ENCODE measurements at places on chromosomes 13 and 19.
A peak's percentile ranks its signal among the peaks of the same experiment; 100 is the strongest.

DNA sequence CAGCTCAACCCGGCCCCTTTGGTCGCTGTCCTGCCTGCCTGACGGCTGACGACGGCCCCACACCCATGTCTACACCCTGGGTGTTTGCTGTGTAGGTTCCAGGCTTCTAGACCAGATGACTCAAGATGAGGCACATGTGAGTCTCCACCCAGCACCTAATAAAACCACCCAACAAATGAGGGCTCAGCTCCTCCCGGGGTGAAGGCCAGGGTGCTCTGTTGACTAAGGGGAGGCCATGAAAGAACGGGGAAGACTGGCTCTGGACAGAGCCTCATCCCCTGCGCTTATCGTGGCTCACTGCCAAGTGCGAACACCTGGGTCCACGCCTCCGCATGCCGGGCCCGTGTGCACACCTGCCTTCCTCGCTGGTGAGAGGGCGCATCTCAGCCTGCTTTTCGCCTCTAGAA lies 39.6 kb downstream of the COL4A2 start:
- no peak for DNase-seq

DNA sequence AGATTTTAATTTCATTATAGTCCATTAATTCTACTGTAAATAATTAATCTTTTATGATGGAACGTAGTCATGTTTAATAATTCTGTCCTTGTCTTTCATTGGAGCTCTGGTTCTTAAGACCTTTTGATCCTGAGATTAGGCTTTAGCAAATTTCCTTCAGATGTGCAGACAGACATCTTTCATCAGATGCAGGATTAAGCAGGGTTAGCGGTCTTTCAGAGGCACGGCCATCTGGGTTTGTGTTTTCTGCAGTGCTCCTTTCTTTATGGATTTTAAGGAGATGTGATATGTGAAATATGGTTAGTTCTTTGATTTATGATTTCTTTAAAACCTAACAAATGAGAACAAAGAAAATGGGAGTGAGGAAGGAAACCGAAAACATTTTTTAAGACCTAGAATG lies 643.9 kb upstream of the SGCG start:
- DNase-seq = no peak

DNA sequence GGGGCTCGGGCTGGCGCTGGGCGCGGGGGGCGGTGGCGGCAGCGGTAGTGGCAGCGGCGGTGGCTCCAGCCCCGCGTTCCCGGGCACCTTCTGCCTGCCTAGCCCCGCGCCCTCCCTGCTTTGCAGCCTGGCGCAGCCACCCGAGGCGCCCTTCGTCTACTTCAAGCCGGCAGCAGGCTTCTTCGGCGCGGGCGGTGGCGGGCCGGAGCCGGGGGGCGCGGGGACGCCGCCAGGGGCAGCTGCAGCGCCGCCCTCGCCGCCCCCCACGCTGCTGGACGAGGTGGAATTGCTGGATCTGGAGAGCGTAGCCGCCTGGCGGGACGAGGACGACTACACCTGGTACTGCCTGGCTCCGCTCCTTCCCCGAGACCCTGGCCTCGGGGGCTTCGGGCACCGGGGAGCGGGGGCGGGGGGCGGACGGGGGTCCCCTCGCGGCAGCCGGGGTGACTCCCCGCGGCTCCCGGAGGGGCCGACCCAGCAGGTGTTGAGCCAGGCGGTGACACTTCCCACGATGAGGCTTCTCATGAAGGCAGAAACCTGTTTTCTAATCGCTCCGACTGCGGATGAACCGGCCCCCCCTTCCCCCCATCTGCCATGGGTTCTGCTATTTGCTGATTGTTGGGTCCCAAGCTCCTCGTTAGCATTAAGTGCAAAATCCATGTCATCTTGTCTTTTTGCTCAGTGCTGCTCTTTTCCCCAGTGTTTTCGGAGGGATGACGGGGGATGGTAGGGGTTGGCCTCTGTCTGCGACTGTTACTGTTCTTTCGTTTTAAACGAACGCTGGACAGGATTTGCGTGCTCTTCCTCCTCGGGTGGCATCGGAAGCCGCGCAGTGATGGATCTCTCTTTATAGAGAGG lies 943 bp downstream of the SLAIN1 start:
- DNase-seq = peak; percentile 54

DNA sequence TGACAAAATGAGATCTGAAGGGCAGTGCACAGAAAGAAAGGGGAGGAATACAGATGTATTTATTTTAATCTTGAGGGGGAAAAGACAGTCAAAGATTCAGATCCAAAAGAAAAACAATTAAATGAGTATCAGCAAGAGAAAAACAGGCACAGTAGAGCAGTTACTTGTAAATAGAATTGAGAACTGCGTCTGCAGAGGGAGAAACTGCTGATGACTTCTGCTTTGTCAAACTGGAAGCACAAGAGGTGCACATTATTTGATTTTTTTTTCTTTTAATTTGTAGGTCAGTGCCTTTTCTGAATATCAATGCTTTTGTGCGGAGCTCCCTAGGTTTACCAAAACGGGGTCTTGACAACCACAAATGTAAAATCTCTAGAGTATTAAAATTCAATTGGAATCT lies 37.3 kb downstream of the EFNB2 start:
- DNase-seq = no peak

DNA sequence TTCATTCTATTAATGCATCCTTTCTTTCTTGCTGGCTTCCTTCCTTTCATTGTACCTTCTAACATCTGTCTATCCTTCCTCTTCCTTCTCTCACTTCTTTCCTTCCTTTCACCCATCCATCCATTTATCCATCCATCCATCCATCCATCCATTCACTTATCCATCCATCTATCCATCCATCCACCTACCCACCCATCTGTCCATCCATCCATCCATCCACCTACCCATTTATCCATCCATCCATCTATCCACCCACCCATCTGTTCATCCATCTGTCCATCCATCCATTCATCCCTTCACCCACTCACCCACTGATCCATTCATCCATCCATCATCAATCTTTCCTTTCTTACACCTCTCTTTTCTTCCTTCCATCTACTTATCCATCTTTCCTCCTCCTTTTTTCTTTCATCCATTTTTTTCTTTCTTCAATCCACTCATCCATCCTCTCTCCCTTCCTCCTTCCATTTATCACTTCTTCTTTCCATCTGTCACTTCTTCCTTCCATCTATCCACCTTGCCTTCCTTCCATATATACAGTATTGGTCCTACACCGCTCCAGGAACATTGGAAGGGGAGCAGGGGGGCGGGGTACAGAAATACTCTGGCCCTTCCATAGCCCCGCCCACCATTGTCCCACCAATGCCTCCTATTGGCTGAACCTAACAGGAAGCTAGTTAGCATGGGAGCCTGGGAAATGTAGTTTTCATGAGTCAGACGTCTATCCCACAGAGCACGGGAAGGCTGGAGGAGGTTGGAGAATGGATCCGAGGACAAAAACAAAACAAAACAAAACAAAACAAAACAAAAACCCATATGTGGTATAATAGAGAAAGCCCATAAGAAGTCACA lies 45.9 kb downstream of the MBD3L1 start:
- DNase-seq = peak; percentile 55

- DNase-seq = peak; percentile 22
Observed at GRCh38 chr13:39016787-39017186, 21.1 kb downstream of the PROSER1 start.

DNA sequence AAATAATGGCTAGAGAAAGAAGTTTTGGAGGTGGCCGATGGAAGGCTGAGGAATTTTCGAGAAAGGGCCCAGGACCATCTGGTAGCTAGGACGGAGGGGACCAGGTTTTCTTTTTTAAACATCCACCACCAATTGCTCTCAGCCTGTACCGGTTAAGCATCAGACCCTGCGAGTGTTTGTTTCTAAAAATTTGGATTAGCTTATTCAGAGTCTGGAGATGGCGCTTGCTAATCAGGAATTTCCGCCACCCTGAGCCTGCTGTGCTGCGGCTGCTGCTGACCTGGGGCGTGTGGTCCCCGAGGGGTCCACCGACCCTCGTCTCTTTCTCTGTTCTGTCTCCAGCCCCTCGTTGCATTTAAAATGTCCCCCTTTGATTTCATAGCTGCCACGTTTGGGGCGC lies 2.0 kb downstream of the UHRF1 start:
- no peak for DNase-seq

DNA sequence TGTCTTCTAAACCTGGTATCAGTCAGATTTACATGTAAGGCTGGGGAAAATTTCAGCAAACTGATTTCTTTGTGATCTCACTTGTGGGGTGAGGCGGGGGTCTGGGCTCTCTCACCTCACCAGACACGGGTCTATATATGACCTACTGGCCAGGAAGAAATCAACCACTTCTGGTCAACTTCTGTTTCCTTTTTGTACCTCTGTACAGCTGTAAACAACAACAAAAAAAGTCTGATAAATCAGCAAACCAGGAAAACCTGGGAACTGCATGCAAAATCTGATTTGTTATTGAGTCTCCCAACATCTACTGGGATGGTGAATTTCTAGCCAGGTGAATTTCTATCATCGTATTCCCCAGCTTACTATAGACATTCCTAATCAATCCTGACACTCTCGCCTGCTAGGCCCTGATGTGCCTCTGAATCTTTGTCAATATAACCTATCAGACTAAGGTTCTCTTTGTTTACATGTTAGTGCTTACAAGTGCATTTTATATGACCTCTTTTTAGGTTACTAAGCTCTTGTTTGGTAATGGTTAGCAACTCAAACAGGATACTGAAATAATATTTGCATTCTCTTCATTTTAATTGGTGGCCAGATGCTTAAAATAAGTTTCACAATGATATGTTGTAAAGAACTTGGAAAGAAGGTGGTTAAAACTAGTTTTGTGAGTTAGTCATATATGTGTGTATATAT lies 77.7 kb downstream of the LRRC63 start:
- no peak for DNase-seq

DNA sequence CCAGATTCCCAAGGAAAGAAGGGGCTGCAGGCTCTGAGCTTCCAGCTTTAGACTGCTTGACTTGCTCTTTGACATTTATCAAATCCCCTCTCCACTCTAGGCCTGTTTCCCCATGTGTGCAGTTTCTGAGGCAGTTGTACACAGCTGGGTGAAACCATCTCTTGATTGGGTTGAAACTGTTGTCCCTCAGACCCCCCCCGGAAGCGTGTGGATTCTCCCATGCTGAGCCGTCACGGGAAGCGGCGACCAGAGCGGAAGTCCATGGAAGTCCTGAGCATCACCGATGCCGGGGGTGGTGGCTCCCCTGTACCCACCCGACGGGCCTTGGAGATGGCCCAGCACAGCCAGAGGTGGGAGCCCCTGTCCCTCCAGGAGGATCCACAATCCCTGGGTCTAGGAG lies 19.7 kb downstream of the BRSK1 start:
- no peak for DNase-seq

DNA sequence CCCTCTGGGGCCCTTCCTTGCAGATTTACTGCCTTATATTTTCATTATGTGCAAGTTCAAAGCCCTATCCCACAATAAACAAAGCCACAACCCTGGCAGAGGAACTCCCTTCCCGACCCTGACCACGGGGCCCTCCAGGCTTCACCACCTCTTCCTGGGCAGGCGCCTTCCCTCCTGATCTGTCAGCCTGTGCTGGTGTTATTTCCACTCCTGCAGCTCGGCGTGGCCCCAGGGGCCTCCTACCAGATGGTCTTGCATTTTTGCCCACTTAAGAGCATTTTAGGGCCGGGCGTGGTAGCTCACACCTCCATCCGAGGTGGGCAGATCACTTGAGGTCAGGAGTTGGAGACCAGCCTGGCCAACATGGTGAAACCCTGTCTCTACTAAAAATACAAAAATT lies 22.8 kb downstream of the SLC15A1 start:
- DNase-seq = no peak

All from BE2C (cell line).